ENCODE measurements at places on chromosomes 6 and 20.
A peak's percentile ranks its signal among the peaks of the same experiment; 100 is the strongest.

DNA sequence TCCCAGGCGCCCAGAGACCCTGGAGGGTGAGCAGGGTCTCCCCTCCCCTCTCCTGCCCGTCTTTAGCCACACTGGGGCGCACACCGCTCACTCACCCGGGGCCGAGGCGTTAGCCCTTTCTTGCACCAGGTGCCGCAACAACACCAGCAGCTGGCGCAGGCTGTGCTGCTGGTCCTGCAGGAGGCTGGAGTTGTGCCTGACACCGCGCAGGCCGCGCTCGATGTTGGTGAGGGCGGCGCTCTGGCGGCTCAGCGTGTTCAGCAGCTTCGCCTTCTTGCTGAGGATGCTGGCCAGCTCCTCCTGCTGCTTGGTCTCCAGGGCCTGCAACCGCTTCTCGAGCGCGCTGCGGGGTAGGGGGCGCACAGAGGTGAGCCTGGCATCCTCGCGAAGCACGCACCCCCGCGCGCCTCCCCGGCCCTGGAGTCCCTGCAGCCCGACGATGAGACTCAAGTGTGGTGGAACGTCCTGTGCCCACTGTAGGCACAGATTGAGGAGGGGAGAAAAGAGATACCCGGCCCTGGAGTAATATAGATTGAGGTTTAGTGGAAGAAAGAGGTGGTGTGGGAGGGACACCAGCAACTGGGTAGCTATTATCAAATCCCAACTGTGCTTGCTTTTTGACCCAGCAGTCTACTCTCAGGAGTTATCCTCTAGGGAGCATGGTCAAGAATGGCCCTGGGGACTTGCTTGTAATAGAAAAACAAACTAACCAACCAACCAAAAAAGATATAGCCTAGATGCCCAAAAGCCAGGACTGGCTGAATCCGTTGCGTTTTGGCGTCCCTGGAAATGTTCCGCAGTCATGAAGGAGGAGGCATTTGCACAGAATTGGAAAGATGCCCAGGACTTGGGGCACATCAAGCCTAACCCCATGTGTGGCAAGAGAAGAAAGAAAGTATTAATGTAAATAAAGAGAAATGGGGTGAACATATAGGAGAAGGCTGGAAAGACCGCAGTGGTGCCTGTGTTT, 30.9 kb downstream of the ANGPT4 start:
- DNase-seq, result no peak

DNA sequence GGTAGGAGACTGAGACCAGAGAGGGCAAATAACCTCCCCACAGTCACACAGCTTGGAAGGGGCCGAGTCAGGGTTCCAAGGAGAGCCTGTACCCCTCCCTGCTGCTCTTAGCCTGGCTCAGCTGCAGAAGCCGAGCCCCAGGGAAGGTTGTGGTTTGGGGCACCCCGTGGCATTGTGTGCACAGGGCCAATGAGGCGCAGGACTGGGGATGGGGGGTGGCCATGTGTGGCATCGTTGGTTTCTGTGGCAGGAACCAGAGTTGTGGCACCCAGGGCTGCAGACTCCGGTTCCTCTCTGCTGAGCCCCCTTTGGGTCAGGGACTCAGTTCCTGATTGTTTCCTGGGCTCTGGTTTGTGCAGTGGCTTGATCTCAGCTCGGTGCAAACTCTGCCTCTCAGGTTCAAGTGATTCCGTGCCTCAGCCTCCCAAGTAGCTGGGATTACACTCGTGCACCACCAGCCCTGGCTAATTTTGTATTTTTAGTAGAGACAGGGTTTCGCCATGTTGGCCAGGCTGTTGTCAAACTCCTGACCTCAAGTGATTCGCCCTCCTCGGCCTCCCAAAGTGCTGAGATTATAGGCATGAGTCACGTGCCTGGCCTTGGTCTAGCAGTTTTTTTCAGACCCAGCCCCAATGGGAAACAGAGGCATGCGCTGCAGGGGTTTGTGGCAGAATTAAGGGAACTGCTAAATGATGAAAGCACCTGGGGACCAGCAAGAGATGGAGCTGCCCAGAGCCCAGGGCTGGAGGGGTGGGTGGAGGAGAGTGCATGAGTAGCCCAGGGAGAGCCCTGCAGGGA, 221.0 kb upstream of the SULF2 start:
- DNase-seq, result no peak

- DNase-seq, result no peak
Measured at GRCh38 chr6:6729971-6730370, 141.5 kb downstream of the LY86 start.

DNA sequence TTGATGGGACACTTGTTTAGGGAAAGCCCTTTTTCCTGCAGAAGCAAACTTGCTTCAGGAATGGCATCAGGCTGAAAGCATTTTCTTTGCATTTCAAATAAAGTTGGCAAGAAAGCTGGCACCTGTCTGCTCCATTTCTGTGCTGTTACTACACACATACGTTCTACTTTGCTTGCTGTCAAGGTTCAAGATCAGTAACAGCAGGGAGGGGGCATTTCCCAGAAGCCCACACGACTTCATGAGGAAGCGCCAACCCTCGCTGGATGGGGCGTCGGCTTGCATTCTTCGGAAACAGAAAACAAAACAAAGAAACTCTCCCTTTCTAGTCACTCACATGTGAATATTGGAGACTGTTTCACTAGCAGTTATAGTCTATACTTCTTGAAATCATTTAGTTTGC, 46.4 kb downstream of the AKAP12 start:
- DNase-seq, result no peak

DNA sequence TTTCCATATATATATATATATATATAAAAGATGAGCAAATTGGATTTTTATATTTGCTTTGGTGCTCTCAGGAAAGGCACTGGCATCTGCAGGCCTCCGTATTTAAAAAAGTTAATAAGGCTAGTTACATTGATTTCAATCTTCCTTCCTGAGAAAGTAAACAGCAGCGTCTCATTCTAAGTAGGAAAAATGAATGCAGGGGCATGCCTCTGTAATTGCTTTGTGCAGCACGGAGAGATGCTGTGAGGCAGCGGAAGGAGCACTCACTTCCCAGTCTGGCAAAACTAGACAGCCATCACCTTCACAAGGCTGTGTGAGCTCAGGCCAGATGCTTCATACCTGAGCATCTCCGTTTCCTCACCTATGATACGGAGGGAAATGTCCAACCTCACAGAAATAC, 303.7 kb downstream of the PTPRT start:
- no peak for DNase-seq

DNA sequence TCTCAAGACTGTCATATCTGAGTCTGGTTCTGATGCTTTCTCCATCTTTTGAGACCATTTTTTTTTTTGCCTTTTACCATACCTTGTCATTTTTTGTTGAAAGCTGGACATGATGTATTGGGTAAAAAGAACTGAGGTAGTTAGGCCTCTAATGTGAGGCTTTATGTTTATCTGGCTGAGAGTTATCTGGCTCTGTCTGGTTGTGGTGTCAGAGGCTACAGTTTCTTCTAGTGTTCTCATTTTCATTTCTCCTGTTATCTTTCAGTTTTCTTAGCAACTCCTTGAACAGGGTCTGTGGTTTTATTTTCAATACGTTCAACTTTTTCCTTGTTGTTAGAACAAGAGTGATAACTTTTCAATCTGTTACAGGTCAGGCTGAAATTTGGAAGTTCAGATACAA, 49.2 kb upstream of the ATXN1 start:
- no peak for DNase-seq

GRCh38 chr20:54557806-54558590, 82.6 kb downstream of the DOK5 start:
- DNase-seq, result no peak

- DNase-seq, result no peak
Measured at GRCh38 chr20:63052571-63053431, 46.0 kb upstream of the BHLHE23 start.

DNA sequence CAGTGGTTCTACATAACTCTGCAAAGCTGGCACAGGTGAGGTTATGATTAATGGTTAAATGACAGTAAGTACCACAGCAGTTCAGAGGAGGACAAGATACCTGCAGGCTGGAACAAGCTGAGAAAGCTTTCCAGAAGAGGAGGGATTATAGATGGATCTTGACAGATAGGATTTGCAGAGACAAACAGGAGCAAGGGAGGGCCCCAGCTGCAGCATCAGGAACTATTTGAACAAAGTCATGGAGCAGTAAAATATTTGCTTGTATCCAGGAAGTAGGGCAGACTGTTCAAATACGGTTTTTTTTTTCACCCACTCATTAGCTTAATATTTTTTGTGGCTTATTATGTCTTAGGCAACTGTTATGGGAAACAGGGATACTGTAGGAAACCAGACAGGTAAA, 144.4 kb upstream of the MAN1A1 start:
- DNase-seq, result peak; percentile 74

- peak; percentile 75 for DNase-seq
Measured at GRCh38 chr20:9617940-9618339, 103.5 kb downstream of the LAMP5 start.

DNA sequence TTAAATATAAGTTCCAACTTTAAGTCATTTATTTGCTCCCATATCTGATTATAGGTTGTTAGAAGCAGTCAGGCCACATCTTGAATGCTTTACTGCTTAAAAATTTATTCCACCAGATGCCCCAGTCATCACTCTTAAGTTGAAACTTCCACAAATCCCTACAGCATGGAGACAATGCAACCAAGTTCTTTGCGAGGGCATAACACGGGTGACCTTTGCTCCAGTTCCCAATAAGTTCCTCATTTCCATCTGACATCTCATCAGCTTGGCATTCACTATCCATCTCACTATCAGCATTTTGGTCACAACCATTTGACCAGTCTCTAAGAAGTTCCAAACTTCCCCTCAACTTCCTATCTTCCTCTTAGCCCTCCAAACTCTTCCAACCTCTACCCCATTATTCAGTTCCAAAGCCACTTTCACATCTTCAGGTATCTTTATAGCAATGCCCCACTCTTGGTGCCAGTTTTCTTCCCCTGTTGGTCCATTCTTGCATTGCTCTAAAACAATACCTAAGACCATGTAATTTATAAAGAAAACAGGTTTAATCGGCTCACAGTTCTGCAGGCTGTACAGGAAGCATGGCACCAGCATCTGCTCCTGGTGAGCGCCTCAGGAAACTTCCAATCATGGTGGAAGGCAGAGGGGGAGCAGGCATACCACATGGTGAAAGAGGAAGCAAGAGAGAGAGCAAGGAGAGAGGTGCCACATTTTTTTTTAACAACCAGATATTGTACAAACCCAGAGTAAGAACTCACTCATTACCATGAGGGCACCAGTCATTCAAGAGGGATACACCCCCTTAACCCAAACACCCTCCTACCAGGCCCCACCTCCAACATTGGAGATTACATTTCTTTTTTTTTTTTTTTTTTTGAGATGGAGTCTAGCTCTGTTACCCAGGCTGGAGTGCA, 15.9 kb upstream of the ITPR3 start:
- no peak for DNase-seq

- DNase-seq, result no peak
Measured at GRCh38 chr6:90183587-90184333, 112.9 kb downstream of the BACH2 start.

DNA sequence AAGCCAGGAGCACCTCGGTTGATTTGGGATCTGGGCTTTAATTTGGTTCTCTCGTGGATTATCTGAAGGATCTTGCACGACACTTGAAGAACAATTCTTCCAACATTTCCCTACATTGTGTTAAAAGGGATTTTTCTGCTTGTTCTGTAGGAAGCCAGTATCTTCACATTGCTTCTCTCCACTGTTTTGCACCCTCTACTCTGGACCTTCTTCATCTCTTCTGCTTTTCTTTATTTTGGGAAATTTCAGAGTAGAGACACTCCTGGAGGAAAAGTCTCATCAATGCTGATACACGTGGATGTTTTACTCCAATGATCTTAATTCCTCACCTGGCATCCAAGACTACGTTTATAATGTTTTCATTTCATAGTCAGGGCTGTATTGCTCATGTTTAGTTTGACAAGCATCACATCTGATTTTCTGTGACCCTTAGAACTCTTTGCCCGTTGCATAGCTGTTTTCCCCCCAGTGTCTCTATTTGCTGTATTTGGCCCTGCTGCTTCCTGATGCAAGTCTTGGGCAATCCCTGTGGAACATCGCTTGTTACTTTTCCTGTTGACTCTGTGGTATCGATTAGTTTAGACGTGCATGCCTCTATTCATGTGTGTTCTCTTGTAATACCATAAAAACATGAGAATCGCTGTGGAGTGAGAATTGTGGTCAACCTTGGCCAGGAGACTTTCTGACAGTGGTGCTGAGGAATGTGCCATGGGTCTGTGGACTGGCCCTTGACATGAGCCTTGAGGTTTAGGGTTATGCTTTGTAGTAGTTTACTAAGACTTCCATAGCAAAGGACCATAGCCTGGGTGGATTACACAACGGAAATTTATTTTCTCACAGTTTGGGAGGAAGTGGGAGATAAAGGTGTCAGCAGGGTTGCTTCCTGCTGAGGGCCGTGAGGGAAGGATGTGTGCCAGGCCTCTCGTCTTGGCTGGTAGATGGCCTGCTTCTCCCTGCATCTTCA, 12.5 kb downstream of the PLCB1 start:
- DNase-seq, result no peak

DNA sequence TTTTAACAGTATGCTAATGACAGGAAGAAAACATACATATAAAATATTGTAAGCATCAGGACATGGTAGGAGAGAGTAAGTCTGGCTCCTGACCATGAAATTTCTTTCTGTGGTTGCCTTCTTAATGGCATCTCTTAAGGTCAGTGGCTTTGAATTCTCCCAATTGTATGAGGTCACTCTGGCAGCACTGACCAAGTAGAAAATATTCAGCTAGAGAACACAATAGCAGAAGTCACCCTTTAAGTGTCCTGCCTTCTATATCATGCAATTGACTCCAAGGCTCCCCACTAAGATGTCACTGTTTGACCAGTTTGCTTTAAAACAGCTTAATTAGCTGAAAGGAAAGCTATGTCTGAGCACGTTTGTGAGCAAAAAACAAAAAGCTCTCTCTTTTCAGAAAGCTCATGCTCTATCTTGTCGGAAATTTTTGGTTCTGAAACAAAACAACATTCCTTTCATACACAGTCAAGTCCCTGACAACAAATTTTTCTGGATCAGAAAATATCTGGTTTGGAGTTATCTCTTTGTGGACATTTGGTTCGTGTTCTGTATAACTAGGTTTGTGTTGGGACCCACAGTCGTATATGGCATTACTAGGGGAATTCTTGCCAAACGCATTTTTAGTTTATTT, 120.9 kb upstream of the IFNGR1 start:
- no peak for DNase-seq

- no peak for DNase-seq
Measured at GRCh38 chr6:88871498-88871897, 91.9 kb downstream of the RNGTT start.

- DNase-seq, result no peak
Measured at GRCh38 chr6:15017261-15017660, 228.6 kb upstream of the JARID2 start.

DNA sequence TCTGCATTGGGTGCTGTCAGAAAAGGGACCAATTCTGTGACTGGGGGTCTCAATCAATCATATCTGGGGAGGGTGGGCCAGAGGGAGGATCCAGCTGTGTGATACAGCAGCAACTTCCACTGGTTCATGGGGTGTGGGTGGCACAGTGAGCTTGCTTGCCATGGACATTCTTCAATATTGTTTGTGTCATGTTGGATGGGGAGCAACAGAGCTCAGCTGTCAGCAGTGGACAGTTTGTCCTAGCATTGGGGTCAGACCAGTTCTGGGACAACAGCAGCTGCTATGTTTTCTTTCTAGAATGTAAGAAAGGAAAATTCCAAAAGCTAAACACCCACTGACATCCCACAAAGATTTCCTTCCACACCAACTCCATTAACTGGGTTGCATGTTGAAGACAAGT, 221.9 kb upstream of the CDH4 start:
- no peak for DNase-seq
